ENCODE measurements at places on chromosomes 5 and 9.

DNA sequence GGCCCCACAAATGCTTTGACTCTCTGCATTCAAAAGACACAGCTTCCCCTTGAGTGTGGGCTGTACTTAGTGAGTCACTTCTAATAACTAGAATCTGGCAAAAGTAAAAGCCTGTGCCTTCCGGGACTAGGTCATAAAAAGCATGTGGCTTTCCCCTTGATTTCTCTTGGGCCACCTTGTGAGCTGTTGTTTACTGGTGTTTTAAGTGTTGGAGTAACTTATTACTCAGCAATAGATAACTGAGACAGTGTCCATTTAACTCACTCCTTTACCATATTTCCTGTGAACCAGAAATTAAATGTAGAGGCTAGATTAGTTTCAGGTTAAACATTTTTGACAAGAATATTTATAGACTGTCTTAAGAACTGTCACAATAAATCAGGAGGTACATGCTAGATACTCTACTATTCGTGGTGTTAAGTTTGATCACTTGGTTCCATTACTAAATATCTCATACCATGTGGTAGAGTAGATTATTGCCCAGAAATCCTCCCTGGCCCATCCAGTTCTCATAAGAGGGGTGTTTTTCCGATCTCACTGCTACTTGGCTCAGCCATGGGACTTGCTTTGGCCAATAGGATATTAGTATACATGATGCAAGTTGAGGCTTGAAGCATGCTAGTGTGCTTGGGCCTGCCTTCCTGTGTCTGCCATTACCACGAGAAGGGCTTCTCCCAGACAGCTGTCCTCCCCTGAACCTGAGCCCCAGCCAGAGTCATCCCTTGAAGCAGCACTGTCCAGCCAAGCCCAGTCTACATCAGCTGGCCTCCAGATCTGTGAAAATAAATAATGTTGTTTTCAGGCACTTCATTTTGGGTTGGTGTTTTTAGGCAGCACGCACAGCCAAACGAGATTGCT lies 10.4 kb upstream of the CMBL start:
- DNase-seq, result no peak

- no peak for DNase-seq
Observed at GRCh38 chr5:116605310-116606070, 30.9 kb upstream of the SEMA6A start.

- DNase-seq, result no peak
Observed at GRCh38 chr5:171166766-171167165, 142.3 kb upstream of the TLX3 start.

- DNase-seq, result no peak
Observed at GRCh38 chr5:110096419-110096818, 406.7 kb downstream of the MAN2A1 start.

- no peak for DNase-seq
Observed at GRCh38 chr9:69122549-69123141, 51.4 kb upstream of the TJP2 start.

GRCh38 chr9:122609804-122610203 lies 4.7 kb upstream of the OR1Q1 start:
- DNase-seq, result no peak

GRCh38 chr5:124996764-124997077 lies 250.3 kb upstream of the ZNF608 start:
- DNase-seq, result no peak

DNA sequence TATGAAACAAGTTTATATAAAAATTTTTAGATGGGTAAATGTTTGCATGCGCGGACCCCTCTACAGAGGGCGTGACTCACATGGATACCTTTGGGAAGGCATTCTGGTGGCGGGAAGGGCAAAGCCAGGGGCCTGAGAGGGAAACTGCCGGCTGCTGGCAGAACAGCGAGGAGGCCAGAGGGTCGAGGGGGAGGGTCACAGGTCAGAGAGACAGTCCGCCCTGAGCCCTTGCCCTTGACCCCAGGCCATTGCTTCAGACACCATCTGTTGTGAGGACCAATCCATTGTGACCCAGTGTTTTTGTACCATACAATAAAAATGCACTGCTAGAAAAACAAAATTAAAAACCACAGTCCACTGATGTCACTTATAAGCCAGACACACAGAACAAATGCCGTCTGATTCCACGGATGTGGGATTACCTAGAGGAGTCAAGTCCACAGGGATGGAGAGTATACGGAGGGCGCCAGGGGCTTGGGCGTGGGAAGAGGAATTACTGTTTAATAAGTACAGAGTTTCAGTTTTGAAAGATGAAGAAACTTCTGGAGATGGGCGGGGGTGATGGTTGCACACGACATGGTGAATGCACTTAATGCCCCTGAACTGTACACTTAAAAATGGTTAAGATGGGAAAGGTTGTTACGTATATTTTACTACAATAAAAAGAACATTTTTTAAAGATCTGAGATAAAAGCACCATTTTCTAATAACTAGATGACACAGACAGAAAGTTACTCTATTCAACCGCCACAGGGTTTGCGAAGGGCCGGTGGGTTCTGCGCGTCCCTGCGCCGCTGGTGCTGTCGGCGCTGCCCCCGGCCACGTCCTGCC lies 12.0 kb downstream of the BTNL9 start:
- DNase-seq, result no peak

DNA sequence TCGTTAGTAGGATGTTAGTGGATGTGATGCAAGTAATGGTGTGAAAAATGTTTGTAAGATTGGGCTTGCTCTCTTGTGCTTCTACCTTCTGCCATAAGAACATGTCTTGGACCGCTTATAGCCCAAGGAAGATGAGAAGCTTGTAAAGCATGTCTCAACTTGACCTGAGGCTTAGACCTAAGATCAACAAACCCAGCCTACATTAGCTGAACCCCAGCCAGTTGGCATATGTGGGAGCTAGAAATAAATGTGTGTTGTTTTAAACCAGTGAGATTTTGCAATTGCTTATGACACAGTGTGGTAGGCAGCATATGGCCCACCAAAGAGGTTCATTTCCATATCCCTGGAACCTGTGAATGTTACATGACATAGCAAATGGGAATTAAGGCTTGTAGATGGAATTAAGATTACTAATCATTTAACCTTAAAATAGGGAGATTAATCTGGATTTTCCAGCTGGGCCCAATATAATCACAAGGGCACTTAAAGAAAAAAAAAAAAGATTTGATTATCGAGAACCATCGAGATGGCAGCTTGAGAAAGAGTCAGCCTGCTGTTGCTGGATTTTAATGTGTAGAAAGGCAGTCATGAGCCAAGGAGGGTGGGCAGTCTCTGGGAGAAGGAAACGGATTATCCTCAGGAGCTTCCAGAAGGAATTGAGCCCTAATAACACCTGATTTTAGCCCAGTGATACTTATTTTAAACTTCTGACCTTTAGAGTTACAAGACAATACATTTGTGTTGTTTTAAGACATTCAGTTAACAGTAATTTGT lies 27.3 kb upstream of the EDIL3 start:
- no peak for DNase-seq

GRCh38 chr9:76592091-76592973 lies 133.3 kb downstream of the GCNT1 start:
- peak; percentile 10 for DNase-seq

- DNase-seq, result no peak
Observed at GRCh38 chr9:128048663-128049062, 18.5 kb downstream of the NAIF1 start.

DNA sequence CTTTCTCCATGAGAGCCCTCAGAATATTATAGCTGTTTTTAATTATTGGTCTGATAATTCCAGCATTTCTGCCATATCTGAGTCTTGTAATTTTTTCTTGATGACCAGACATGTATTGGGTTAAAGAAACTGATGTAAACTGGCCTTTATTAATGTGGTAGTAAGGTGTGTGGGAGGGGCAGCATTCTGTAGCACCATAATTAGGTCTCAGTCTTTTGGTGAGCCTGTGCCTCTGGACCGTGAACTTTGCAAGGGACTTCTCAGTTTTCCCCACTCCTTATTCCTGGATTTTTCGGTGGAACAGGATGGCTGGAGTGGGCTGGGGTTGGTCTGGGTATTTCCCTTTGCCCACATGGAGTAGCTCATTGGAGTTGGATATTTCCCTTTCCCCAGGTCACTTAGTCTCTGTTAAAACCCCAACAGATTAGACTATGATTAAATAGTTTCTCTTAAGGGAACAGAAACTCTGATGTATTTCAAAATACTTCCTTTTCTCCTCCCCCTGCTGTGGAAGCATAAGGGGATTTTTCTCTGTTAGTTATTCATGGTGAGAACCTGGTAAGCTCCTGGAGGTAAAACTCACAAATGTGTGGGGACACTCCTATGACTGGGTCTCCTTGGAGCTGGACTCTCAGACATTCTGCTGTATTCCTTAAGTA lies 52.4 kb downstream of the FSD1L start:
- DNase-seq, result no peak

DNA sequence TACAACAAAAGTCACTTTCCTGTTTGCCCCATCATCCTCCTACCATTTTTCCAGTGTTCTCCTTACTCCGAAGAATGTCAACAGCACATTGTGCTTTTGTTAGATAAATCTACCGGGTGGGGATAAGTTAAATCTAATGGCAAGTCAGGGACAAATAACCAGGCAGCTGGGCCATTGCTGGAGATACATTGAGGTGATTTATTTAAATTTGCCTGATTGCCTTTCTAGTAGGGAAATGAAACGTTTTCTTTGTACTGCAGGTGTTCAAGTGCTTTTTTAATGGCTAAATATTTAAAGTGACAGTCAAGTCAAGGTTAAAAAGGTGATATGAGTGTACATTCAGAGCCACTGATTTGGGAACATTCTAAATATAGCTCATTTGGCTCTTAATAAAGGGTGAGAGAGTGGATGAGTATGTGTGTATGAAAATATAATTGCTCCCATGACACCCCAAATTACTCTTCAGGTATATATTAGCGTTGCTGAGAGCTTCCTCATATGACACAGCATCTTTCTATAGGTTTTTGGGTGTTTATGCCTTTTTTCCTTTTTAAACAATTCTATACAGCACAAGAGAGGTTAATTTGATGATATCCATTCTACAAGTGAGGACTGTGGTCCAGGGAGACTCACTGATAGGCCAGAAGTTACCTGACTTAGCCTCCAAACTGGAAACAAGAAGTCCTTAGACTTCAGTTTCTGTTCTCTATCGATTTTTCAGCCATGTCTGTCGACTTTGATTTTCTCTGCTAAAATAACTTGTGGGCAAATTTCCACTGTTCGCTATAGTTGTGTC lies 51.9 kb downstream of the DMRT2 start:
- DNase-seq, result no peak

- DNase-seq, result no peak
Observed at GRCh38 chr5:137265457-137265856, 233.7 kb downstream of the SPOCK1 start.

GRCh38 chr9:120071760-120072159 lies 508.2 kb downstream of the CDK5RAP2 start:
- DNase-seq, result no peak

GRCh38 chr5:68504306-68504705 lies 288.8 kb downstream of the PIK3R1 start:
- DNase-seq, result no peak

DNA sequence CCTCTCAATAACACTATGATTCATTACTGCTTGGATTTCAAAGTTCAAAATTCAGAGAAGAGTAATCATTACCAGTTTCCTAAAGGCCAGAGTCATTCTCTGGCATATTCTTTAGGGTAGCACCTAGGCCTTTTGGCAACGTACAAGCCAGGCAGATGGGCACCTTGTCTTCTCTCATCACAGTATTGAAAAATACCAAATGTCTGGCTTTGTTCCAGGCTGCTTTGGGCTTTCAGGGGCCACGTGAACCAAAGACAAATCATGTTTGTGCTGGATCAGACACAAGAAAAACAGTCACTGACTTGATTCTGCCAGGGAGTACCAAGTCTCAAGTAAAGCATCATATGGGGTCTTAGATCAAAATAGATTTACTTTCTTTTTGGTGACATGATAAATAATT lies 15.5 kb downstream of the MEGF9 start:
- DNase-seq, result no peak

GRCh38 chr9:97527626-97528528 lies 26.4 kb downstream of the TMOD1 start:
- no peak for DNase-seq

DNA sequence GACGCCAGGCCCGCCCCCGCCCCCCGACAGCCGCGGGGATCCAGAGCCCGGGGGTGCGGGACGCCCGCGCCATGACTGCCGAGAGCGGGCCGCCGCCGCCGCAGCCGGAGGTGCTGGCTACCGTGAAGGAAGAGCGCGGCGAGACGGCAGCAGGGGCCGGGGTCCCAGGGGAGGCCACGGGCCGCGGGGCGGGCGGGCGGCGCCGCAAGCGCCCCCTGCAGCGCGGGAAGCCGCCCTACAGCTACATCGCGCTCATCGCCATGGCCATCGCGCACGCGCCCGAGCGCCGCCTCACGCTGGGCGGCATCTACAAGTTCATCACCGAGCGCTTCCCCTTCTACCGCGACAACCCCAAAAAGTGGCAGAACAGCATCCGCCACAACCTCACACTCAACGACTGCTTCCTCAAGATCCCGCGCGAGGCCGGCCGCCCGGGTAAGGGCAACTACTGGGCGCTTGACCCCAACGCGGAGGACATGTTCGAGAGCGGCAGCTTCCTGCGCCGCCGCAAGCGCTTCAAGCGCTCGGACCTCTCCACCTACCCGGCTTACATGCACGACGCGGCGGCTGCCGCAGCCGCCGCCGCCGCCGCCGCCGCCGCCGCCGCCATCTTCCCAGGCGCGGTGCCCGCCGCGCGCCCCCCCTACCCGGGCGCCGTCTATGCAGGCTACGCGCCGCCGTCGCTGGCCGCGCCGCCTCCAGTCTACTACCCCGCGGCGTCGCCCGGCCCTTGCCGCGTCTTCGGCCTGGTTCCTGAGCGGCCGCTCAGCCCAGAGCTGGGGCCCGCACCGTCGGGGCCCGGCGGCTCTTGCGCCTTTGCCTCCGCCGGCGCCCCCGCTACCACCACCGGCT lies 1.0 kb downstream of the FOXE1 start:
- no peak for DNase-seq

DNA sequence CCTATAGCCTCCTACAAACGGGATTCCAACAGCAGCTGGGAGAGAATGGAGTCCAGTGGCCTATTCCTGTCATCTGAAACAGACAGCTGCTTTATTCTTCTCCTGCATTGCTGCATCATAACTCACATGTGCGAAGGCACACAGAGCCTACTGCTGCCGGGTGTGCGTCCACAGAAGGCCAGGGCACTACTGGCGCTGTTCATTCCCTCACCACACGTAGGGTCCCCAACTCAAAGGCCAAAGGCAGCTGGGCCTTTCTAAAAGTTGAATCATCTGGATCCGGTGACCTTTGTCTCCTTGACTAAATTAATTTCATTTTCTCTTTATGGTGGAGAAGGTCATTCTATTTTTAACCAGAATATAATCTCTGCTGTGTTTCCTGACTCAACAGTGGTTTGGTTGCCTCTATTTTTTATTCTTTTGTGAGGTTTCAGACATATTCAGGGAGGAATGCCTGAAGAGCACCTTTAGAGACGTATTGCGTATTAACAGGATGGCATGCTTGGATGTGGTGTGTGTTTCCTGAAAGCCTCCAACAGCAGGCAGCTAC lies 10.8 kb upstream of the SPATA24 start:
- DNase-seq, result no peak

All from NCI-H1048 (cell line).